Fibroblast of gingiva (primary cell): ENCODE measurements at places on chromosomes 2 and 18.

DNA sequence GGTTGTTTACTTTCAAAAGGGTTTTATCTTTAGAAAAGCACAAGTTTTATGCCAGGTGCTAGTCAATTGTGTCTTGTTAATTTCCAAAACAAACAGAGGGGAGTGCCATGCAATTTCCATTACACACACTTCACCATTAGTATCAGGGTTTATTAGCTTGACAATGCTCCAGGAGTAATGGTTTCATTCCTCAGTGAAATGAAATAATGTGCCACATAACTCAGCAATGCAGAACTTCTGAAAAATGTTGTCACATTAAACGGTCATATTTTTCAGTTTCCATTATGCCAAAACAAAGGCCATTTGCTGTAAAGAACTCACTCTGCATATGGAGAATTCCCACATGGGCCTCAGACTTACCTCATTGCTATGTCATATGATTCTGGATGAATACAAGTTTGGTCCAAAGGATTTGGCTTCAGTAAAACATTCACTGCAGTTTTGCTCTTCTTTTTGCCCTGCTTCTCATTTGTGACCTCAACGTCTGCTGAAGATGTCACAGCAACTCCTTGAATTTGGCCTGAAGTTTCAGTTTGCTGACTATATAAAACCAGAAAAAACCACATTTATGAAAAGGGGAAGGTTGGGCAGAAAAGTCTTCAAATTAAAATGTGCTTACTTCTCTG is 198.2 kb downstream of the SRBD1 start:
- DNase-seq: peak; percentile 58

DNA sequence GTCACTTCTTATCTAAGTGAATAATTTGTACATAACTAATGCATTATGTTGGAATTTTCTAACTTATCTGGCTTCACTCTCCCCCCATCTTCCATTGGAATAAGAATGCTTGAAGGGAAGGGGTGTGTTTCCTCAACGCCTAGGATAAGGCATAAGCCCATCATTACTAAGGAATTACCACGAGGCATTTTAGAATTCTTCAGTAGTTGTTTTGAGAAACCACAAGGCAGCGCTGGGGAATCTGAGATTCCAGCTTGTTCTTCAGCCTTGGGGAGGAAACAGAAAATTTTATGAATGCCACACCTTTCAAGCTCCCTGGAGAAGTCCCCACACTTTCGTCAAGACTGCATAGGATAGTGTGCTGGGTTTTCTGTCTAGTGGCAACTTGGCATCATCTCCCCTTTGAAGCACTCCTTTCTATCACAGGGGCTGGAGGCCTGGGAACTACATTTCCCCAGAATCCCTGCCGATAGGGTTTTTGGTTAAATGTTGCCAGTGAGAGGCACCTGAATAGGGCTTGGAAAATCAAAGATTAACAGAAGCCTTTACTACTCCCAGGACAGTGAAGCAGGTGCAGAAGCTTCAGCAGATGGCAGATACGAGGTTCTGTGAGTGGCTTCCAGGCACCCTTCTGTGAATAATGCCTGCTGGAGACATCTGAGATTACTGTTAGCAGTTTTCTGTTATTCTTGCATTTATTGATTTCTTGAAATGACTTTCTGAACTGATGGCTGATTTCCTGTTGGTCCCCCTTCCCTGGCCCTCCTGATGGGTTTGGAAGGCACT is 192.7 kb upstream of the REV1 start:
- DNase-seq: no peak

DNA sequence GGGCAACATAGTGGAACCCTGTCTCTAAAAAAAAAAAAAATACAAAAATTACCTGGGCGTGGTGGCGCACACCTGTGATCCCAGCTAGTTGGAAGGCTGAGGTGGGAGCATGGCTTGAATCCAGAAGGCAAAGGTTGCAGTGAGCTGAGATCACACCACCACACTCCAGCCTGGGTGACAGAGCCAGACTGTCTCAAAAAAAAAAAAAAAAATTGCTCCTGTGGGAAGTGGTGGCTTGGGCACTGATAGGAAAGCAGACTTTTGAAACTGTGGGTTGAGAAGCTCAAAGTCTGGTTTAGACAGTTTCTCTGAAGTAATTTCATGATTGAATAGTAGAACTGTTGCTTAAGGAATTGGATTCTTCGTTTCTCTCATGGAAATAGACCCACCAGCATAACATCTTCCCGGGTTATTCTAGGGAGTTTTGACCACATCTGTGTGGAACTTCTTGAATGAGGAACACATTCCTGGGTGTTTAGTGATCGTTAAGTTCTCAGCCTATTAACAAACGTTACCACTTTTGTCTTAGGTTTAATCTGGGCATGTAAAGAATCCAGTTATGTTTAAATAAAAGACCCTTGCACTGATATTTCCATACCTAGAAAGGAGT is 33.5 kb downstream of the GRHL1 start:
- DNase-seq: peak; percentile 47

- no peak for DNase-seq
These were observed 102.7 kb upstream of the SMAD2 start for GRCh38 chr18:48032876-48033789.
